ENCODE measurements at places on chromosomes 7 and 10.

DNA sequence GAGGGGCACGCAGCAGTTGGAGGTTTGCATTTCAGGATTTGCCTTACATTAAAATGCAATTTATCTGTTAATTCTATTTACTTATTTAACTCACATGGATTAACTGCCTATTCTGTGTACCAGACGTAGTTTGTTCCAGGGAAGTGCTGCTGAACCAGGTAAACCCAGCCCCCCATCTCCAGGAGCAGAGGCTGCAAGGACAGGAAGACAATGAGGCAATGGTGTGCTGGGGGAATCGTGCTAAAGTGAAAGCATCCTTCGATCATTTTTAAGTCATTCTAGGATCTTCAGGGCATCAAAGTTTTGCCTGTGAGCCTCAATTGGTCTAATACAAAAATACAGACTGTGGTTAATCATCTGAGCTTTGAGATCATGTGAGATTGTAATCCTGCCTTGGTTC is 166.4 kb downstream of the DNAJB6 start:
- no peak for DNase-seq

DNA sequence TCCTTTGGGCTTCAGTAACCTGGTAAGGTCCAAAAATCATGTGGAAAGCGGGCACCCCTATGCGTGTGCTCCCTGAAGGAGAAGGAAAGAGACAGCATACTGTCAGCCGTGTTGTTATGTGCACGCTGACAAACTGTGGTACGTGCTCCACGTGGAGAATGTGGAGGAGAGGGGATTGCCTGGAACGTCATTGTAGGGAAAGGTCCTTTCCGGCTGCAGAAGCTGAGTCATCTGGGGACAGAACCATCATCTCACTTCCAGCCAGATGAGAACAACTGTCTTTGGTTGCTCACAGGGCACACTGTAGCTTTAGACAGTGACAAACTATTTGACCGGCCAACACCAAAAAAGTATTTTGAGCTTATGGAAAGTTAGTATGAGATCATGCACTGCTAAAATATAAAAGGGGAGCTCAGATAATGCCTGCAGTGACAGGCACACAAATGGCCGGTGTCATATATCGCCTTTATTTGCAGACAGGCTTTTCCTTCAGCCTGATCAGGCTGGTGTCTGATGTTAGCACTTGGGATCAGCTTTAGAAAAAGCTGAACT is 38.8 kb upstream of the GRB10 start:
- DNase-seq, result no peak

DNA sequence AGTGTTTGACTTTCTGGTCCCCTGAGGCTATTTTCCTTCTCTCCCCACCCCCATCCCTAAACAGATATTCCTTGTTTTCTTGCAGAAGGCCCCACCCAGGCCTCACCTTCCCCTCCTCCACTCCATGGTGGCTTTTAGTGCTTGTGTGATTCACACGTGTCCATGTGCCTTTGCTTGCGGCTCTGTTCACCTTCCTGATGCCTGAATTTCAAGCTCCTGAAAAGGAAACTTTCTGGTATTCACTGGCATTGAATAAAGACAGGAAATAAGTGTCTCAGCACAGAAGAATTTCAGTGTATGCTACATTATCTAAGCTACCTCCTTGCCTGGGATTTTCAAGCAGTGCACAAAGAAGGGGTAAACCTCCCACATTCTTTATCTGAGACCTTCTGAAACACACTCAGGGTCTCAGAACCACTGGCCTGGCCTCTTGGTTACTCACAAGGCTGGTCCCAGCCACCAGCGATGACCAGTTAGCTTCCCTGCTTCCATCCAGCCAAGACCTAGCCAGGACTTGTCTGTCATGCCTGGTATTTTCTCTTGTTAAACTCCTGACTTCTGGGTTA is 17.2 kb upstream of the UBE2H start:
- no peak for DNase-seq

DNA sequence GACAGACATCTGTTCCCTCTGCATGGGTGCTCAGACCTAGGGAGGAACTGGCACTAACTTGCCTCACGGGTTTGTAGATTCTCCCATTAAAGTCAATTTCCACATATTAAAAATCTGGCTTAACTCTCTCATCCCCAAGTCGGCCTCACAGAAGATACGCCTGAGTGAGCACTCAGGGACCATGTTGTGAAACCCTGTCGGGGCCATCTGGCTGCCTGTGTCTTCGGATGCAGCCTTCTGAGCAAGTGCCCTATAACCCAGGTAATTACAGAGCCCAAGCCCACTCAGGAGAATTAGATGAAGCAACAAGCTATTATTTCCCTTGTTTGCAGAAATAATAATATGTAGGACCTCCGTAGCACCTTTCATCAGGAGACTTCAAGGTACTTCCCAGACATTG is 219.3 kb upstream of the GLI3 start:
- no peak for DNase-seq

DNA sequence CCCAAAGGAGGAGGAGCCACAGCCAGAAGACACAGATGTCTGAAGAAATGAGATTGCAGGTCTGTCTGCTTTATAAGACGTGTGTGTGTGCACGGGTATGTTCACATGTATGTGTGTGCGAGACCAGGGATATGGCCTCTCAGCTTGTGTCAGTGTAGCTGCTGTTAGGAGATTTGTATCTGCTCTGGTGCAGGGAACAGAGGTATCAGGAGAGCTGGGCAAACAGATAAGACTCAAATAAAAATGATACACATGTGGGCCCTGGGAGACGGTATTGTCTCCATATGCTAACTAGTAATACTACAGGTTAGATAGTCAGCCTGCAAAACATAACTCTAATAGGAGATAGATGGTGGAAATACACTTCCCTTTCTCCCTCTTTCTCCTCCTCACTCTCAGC is 161.0 kb downstream of the PLXNA4 start:
- DNase-seq, result no peak

DNA sequence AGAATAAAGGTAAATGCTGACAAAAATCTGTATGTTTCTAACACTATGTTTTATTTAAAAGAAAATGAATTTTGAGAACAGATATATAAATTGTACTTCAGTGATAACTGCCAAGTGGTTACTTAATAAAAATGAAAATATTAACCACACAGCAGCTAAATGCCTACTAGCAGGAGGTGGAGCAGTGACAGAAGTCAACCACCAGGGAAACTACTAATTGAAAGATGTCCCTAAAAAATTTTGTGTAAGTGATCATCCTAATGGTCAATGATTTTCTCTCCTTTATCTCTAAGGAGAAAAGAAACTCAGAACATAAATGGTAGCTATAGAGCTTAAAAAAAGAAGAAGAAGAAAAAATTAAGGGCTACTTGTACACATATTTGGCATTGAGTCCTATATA is 22.9 kb downstream of the WNT16 start:
- DNase-seq, result no peak

DNA sequence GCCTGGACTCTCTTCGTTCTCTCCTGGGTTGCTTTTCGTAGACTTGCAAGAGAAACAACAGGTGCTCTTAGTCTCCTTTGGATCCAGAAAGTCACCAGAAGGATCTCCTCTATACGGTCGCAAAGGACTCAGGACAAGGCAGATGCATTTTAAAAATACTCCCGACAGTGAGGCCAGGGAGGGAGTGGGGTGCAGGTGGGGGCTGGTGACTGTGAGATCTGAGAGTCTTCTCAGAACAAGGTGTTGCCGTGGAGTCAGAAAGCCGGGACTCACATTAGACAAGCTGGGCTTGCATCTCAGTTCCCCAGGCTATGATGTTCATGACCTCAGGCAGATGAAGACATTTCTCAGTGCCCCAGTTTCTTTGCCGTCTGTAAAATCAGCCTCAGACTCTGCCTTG is 507.2 kb downstream of the TCERG1L start:
- no peak for DNase-seq

- no peak for DNase-seq
Observed at GRCh38 chr10:101759309-101760247, 16.3 kb downstream of the FGF8 start.

GRCh38 chr10:92274071-92274470 is 16.8 kb downstream of the CPEB3 start:
- DNase-seq, result no peak

- no peak for DNase-seq
Observed at GRCh38 chr10:16155834-16156233, 281.0 kb upstream of the PTER start.

DNA sequence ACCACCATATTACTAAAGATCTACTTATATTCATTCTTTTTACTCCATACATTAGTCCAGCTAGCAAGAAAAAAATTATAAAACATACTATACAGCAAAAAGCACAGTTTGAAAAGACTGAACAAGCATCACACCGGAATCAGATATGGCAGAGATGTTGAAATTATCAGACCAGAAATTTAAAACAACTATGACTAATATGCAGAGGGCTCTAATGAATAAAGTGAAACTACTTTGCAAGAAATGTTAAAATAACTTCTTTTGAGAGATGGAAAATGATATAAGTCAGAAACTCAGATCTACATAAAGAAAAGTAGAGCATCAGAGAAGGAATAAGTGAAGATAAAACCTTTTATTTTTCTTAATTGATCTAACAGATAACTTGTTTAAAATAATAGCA is 50.9 kb downstream of the SGCE start:
- no peak for DNase-seq

DNA sequence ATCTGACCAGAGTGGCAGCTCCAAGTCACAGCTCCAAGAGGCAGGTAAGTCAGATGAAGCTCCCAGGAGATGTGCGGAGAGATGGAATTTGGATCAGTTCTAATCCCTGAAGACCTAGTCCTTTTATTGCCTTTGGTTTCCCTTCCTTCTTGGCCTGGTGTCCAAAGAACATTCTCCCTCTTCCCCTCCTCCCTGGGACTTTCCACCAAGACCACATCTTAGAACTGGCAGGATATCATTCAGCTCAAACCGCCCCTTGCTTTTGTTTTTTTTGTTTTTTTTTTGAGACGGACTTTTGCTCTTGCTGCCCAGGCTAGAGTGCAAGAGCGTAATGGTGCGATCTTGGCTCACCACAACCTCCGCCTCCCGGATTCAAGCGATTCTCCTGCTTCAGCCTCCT is 190.8 kb downstream of the GFRA1 start:
- DNase-seq, result no peak

GRCh38 chr7:45159296-45159695 is 1.7 kb downstream of the RAMP3 start:
- no peak for DNase-seq

DNA sequence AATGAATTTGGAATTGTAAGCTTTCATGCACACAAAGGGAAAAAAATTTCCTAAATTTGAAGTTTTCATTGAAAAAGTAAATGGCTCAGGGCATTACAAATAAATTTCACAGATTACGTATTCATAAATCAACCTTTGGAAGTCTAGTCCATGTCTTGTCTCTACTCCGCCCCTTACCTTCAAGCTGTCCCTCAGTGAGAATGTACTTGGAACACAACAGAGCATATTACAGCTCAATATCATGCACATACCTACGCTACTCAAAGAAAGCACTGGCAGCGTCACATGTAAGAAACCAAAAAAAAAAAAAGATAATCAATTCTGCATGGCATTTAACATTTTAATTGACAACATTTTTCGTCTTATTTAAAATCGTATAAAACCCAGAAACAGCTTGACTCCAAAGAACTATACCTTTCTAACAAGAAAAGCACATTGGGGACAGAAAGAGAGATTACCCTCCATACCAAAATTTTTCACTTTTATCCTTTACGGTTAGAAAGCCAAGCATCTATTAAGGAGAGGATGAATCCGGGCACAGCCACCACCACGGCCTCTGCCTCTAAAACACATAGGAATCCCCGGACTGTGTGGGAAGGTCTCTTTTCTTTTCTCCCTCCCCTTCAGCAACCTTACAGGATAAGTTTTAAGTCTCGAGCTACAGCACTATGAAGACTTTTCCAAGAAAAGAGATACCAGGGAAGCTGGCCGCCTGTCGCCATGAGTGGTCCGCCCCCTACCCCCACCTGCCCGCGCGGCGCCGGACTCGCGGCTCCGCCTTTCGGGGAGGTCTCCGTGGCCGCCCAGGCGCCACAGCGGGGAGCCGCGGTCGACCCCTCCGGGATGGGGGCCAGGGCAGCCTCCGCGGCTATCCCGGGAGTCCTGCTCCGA is 1.1 kb downstream of the JMJD1C start:
- DNase-seq, result no peak
